ENCODE measurements at places on chromosomes 6 and 20.

GRCh38 chr6:53741034-53741823 is 53.6 kb upstream of the LRRC1 start:
- no peak for DNase-seq

DNA sequence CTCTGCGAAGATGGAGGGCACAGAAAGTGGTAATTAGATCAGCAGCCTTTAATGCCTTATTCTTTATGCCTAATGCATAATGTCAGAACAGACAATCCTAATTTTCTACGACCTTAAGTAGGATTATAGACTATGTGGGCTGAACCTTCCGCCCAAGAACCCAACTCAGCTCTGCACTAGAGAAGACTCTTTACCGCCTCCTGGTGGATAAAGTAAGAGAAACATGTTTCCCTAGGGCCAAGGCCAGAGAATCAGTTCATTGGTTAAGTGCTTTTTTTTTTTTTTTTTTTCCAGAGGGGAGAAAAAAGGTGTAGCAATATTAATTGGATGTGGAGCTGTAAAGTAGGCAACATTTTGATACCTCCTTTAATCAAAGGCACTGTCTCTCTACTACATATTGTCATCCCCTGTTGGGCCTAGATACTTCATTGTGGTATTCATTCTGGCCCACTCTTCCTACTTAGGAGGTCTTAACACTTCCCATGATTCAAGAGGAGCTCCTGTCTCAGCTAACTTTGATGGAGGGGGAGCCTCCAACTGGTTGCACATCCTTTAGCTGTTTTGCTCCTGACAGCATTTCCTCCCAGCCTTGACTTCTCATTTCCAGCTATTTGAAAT is 124.9 kb upstream of the NRN1 start:
- DNase-seq = no peak

- no peak for DNase-seq
These were observed 92.3 kb upstream of the ELOVL5 start for GRCh38 chr6:53441035-53441493.

- no peak for DNase-seq
These were observed 1.2 kb upstream of the DLGAP4 start for GRCh38 chr20:36304786-36305495.

DNA sequence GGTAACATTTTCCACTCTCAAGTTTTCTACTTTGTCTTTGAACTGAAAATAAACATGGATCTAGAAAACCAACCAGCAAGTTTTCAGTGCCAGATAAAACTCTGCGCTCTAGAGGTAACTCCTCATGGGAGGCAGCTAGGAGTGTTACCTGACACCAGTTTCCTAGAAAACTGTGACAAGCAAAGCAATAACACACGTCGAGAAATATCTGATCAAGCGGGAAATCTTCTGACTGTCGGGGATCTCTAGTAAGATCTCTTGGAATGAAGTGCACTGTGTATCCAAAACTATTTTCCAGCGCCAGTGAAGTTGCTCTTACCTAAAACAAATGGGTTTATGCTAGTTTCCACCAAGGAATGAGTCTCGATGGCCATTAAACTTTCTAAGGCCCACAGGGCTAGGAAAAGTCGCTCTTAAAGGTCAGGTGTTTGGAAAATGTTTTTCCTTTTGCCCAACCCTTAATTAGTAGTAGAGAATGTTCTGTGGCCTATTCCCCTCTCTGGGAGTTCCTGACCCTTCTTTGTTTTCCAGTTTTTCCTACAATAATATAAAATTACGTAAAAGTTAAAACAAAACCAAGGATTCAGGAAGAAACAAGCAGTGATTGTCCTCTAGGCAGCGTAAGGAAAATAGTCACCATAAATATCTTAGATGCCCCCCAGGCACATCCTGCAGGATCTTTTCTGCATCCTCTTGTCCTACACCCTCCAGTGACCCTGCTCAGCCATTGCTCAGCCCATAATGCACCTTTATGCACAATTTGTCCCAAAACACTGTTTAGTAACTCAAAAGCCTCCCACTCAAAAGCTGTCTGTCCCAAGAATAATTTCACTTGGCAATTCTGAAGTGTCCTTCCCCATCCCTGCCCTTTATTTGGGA is 137.7 kb upstream of the AKAP12 start:
- no peak for DNase-seq

GRCh38 chr6:39930540-39930939 is 3.7 kb downstream of the MOCS1 start:
- DNase-seq = no peak

- no peak for DNase-seq
These were observed 5.8 kb upstream of the GPR31 start for GRCh38 chr6:167163476-167164011.

Data from renal cortex interstitium (tissue), 15 donors.